ENCODE measurements at places on chromosomes 2 and 18.

DNA sequence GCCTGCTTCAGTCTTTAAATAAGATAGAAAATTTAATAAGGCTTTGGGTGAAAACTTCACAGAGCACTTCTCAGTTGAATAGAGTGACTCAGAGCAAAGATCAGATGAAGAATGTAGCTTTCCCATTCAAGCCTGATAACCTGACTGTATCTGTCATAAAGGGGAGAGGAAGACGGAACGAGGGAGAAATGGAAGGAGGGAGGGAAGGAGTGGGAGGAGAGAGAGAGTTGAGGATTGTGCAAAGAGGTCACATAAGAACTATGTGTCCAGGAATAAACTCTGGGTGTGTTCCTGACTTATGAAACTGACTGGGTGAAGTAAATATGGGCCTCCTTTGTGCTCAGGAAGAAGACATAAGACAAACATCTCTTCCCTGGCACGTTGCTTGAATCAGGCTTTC is 385.5 kb downstream of the LPIN1 start:
- DNase-seq: no peak

GRCh38 chr2:161710131-161710915 is 86.1 kb downstream of the SLC4A10 start:
- DNase-seq: no peak

DNA sequence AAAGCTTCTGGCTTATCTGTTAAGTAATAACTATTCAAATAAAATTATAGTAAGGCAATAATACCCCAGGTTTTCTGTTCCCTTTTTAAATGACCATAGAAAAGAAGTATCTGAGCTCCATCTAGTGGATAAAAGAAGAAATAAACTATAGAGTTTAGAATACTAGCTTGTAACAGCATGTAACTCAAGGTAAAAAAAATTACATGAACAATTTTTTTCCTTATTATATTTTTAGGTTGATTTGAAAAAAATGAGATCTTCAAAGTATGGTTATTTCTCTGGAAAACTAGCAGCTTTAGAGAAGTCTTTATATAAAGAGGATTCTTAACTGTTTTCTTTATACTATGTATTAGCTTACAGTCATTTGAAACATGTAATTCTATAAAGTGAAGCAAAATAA is 58.1 kb downstream of the NCKAP1 start:
- no peak for DNase-seq

GRCh38 chr2:149613704-149614103 is 26.1 kb upstream of the MMADHC start:
- DNase-seq: no peak

DNA sequence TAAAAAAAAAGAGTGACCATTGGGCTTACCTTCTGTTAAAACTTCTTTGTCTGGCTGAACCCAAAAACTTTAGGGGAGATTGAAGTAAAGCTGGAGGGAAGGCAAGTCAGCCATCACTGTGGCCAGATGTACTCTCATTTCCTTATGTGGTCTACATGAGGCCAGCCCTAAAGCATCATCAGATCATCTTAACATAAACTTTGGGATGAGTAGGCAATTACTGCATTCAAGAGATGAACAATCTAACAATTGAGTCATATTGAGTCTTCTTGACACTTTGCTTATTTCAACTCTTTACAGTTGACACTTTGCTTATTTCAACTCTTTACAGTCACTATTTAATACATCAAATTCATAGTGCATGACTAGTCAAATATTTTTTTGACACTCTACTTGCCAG is 155.6 kb downstream of the QPCT start:
- no peak for DNase-seq

GRCh38 chr2:30315391-30316063 is 84.2 kb downstream of the LBH start:
- no peak for DNase-seq

DNA sequence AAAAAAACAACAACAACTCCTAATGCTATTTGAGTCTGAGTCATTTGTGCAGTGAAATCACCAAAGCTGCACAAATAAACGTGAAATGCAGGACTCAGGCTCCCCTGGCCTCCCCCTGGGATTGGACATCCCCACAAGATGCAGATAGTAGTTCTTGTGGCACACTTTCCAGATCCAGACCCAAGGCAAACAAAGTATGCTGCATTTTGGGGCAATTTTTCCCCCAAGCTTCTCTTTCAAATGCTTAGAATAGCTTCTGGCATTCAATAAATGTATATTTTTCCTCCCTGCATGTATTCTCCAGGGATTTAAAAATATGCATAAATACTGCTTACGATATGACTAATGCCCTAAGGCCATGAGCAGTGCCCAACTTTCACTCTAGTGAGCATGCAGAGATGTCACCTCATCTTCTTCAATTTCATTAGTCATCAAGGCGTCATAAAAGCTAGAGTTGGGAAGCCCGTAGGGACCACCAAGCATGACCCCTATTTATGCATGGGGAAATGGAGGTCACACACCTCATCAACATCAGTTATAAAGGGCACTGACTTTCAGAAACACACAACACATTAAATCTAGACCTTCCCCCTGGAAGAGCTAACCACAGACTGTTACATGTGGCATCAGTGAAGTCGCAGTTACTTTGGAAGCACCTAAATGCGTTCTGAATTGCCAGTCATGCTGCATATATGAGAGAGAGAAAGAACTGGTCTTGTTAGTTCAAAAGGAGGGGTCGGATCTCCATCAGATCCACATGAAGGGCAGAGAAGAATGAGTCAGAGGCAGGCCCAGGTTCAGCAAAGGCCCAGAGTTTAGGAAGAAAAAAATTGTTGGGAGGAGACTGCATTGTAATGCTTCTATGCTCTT is 374.1 kb downstream of the LPIN1 start:
- no peak for DNase-seq

DNA sequence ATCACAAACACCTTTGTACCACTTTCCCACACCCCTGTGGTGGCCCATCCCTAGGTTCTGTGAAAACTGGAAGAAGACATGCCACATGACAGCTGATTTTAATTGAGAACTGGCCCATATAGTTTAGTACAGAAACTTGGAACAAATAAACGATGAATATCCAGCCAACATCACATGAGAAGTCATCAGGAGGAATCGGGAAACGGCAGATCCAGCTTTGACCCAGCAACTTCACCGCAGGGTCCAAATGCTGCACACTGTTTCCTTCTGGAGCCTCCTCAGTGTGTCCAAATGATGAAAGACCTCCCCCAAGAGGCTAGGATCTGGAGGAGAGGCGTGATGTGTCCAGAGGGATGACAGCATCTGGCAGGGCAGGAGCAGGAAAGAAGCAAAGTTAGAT is 75.5 kb downstream of the COPS8 start:
- no peak for DNase-seq

DNA sequence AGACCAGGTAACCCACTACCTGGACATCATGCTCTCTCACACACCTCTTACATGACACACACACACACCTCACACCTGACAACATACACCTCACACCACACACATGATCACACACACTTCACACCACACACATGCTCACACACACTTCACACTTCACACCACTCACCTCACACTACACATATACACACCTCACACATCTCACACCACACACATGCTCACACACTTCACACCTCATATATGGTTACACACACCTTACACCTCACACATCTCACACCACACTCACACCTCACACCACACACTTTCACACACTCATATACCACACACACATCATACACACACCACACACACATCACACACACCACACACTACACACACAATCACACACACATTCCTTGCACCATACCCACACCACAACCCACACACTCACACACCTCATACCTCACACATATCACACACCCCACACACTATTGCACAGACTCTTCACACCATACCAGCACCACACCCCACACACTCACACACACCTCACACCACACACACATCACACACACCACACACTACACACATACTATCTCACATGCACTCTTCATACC is 98.1 kb upstream of the PIEZO2 start:
- no peak for DNase-seq

- DNase-seq: no peak
Measured at GRCh38 chr2:24073816-24074215, 2.3 kb downstream of the SF3B6 start.

DNA sequence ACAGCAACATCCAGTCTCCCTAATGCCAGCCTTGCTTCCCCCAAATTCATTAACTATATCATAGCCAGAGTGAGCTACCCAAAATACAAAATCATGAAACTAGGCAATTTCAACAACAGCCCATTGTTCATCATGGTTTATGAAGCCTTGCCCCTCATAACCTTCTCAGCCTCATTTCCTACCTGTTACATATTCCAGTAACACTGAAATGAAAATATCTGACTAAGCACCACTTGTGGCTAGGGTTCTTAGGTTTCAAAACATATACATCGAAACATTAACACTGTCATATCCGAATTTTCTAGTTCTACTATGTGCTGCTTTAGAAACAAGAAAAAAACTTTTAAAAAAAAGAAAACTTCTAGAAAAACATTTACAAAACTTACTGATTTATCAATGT is 59.5 kb downstream of the ATAD2B start:
- DNase-seq: no peak

DNA sequence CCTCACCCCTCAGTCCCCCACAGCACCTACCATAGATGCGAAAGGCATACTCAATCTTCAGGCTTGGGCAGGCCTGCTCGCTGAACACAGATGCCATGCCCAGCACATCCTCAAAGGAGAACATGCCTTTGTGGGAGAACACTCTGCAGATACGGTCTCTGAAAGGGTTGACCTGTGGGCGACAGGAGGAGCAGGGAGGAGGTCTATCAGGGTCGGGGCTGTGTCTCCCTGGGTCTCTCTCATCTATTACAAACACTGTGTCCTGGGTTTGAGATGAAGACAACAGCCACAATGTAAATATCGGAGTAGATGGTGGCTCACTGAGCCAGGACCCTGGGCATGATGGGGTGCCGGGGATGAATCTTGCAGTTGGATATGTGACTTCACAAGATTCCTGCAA is 46.0 kb downstream of the CIB4 start:
- no peak for DNase-seq

DNA sequence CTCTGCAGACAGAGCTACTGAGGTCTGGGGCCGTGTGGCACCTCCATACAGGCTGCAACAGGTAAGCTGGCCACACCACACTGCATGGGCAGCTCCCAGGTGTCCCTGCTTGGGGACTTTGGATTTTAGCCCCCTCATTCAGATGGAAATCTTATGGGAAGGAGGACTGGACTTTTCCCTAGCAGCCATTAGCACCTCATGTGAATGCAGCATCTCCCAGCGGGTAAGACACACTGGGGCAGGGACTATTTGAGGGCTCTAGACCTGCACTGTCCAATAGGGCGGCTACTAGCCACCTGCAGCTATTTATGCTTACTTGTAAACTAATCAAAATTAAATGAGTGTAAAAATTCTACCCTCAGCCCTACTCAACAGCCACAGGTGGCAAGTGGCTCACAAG is 34.2 kb upstream of the GLI2 start:
- no peak for DNase-seq

- DNase-seq: no peak
Measured at GRCh38 chr2:218780851-218781690, 876 bp upstream of the CYP27A1 start.

GRCh38 chr2:221068123-221068522 is 504.0 kb downstream of the EPHA4 start:
- DNase-seq: no peak

DNA sequence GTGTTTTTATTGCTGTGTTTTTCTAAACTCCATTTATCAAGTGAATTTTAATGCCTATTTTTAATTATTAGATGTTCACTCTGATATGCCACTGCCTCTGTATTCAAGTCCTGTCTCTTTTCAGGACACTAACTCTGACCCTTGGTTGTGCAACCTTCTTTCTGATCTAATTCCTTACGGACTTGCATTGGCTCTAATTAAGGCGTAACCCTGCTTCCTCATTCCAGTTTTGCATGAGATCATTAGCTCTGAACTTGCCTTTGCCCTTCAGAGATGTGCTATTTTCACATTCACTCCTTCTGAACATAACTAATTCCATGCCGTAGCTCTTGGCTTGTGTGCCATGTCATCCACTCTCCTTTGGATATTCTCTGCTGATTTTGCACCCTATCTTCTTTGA is 162.5 kb upstream of the TMEFF2 start:
- DNase-seq: no peak

GRCh38 chr2:38056216-38056615 is 19.7 kb downstream of the CYP1B1 start:
- no peak for DNase-seq

DNA sequence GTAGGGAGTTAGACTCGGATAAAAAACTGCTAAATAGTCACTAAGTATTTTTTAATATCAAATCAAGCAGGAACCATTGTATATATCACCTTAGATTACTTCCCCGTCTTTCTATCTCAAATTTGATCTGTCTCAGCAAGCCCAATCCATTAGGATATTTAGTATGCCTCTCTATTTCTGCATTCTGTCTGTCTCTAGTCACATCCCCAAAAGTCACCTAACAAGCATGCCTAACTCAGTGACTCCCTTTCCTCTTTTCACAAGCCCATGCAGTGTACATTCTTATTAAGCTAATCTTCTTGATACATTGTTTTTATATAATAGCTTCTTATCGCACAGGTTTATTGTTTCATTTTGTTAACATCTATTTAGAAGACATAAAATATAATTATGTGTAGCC is 57.8 kb downstream of the PDE1A start:
- no peak for DNase-seq

DNA sequence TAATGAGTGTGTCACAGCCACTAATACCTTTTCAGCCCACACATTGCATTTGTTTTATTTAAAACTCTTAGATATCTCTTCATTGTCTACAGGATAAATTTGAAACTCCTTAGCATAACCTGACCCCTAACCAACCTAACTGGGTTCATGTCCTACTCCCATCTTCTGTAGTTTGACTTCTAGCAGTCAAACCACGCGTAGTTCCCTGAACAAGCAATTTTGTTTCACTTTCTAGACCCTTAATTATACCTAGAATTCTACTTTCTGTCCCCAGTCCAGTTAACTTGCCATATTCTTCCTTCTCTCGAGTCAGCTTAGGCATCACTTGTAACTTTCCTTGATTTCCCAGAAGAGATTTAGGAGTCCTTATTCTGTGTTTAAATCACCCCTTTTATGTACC is 55.1 kb downstream of the RBBP8 start:
- DNase-seq: no peak

DNA sequence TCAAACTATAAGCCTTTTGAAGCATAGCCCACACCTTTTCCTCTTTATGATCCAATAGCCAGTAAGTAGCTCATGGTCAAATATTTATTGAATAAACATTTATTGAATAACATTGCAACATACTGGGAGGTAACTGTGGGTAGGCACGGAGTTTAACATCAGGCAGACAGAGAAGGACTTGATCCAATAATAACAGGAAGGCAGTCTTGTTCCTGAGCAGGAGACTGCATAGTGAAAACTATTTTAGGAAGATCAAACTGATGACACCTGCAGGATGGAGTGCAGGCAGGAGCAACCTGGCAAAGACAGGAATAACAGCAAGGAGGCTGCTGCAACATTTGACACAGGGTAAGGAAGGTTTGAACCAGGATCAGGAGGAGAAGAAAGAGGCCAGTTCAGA is 3.1 kb upstream of the DCTN1 start:
- no peak for DNase-seq

All from stimulated activated CD4-positive, alpha-beta T cell treated with anti-CD3 and anti-CD28 coated beads, Interleukin-1b, Interleukin-23, amount 100 ng/mL, for 1 hour (primary cell).